IMR-90 (cell line): ENCODE measurements at places on chromosomes 7 and 10. TPM values are rescaled to one million over a fixed set of nuclear protein-coding genes. Genes with fewer than 3 reads are reported as not detected.
A peak's percentile ranks its signal among the peaks of the same experiment; 100 is the strongest.

DNA sequence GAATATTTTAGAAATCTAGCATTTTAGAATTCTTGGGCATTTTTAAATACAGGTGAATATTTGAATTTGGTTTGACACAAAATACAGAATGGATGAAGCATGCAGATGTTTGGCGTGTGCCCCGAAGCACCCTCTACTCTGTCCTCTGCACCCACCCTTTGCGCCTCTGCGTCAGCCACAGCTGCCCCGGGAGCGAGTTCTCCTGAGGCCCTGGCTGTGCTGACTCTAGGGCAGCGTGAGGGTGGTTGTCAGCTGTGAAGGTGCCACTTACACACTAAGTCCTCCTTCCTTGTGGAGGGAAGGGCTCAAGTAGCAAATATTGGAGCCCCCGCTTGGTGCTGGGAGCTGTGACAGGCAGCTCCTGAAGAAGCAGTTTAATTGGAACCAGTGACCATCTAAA is 48.4 kb downstream of the DAGLB start:
- no peak for DNase-seq

GRCh38 chr7:30702200-30702599 is 19.9 kb upstream of the CRHR2 start:
- no peak for DNase-seq

DNA sequence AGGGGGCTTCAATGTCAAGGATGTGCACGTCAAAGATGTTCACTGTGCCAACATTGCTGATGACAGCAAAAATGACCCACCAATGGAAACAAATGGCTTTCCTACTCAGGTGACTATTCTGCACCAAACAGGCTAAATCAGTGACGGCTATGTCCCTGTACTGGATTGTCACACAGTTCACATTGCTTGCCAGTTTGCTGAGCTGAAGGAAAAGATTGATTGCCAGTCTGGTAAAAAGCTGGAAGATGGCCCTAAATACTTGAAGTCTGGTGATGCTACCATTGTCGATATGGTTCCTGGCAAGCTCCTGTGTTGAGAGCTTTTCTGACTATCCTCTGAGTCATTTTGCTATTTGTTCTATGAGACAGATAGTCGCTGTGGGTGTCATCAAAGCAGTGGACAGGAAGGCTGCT is 202.2 kb upstream of the ETV1 start:
- DNase-seq, result peak; percentile 56

DNA sequence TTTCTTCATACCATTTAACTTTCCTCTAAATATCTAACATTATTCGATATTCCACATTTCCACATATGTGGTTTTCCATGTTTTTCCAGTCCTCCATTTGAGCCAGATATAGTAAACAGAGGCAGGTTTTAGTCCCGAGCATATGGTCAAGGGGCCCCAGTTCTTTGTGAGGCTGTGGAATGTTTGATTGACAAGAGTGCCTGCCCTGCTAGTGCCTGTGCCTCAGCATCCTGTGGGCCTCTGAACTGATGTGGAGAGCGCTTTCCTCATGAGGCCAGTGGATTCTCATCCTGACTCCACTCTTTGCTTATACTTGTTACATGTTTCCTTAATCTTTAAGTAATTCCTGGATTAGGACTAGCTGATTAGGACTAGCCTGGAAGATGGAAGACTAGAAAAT is 58.8 kb downstream of the POM121L12 start:
- no peak for DNase-seq

GRCh38 chr10:43079856-43080255 is 3.0 kb downstream of the RET start:
- DNase-seq, result no peak

DNA sequence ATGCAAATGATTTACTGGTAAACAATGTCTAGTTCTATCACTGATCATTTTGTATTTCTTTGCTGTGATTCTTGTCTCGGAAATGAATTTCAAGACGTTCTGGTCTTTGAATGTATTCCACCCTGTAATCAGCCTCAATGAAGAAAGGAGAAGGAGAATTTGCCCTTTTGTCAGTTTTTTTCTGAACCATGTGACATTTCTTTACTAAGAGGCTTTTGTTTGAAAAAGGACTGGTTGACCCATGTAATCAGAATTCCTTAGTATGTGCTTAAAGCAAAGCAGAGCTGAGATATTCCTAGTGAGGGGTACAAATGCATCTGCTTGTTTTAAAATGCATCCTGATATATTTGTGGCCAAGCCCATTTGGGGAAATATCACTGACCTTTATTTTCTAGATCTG is 581.6 kb downstream of the ETV1 start:
- DNase-seq, result no peak

GRCh38 chr10:61950449-61951143 is 49.1 kb downstream of the ARID5B start:
- DNase-seq, result no peak

GRCh38 chr10:112045938-112046337 is 137.6 kb downstream of the GPAM start:
- no peak for DNase-seq

- DNase-seq, result no peak
Observed at GRCh38 chr7:112193915-112194502, 12.2 kb downstream of the DOCK4 start.

GRCh38 chr7:36880108-36880507 is 155.8 kb upstream of the AOAH start:
- no peak for DNase-seq

GRCh38 chr7:23418046-23418445 is 52.2 kb downstream of the IGF2BP3 start:
- DNase-seq, result peak; percentile 66

- DNase-seq, result no peak
Observed at GRCh38 chr10:90872648-90873020, 860 bp downstream of the RPP30 start.

- peak; percentile 78 for DNase-seq
Observed at GRCh38 chr10:34434119-34434594, 380.9 kb downstream of the PARD3 start.

DNA sequence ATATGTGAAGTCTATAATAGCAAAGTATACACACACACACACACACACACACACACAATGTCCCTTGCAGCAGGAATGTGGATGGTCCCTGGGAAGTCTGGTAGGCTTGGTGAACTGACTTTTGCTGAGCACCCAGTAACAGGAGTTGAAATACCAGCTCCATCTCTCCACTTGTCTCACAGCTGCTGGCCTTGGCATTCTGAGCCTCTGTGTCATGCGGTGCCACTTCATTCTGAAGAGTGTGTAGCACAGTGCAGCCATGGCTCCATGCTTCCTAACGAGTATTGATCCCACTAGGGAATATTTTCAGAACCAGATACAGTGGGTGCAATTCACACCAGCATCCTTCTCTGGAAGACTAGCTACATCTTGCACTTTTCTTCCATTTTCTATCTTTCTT is 192.4 kb downstream of the ADARB2 start:
- DNase-seq, result no peak

DNA sequence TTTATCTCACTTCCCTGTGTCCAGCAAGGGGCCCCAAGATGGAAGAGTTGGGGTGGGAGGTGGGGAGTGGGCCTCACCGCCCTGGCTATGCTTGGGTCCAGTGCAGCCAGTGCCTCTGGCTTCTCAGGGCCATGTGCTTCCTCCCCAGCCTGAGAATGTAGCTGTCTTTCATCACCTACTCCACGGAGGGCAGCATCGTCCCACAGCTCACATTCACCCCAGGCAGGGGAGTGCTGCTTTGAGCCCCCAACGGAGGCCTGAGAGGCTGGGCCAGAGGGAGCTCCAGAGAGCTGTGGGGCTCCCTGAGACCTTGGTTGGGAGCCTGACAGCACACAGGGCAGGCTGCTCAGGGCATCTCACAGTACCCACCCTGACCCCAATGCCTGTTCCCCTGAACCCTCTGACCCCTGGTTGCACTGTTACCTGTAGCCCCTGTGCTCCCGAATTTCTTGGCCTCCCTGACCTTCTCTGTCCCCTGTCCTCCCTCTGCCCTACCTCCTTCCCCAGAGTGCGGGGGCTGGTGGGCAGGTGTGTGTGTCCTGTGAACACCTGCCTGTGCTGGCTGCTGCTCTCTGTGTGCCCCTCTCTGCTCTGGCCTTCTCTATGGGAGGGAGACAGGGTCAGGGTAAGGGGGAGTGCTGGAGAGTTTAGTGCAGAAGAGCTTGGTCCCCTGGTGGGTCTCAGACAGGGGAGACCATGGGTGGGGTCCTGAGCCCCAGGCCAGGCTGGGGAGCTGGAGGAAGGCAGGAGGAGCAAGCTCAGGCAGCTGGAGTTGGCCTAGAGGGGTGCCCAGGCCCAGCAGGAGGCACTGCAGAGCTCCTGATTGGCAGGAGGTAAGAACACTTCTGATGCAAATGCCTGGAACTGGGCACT is 19.6 kb upstream of the ZNF488 start:
- peak; percentile 18 for DNase-seq

DNA sequence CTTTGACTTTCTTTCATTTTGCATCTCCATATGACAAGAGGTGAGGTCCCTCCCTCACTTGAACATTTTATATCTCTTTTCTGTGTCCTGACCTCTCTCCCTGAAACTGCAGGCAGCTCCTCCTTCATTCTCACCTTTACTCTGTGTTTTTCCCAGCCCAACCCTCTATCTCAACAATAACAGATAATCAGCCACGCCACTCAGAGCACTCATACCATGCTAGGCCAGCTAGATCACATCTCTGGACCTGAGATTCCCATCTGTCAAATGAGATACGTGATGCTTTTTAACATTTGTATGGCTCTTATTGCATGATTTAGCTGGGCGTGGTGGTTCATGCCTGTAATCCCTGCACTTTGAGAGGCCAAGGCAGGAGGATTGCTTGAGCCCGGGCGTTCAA is 63.1 kb upstream of the PDCD4 start:
- no peak for DNase-seq

GRCh38 chr7:16430133-16430532 is 8.8 kb upstream of the CRPPA start:
- DNase-seq, result peak; percentile 20

- DNase-seq, result peak; percentile 81
Observed at GRCh38 chr10:48439031-48439430, 132.6 kb downstream of the MAPK8 start.

- no peak for DNase-seq
Observed at GRCh38 chr7:121138262-121138933, 149.9 kb downstream of the CPED1 start.

GRCh38 chr7:137282043-137282442 is 61.5 kb downstream of the PTN start:
- DNase-seq, result peak; percentile 74

DNA sequence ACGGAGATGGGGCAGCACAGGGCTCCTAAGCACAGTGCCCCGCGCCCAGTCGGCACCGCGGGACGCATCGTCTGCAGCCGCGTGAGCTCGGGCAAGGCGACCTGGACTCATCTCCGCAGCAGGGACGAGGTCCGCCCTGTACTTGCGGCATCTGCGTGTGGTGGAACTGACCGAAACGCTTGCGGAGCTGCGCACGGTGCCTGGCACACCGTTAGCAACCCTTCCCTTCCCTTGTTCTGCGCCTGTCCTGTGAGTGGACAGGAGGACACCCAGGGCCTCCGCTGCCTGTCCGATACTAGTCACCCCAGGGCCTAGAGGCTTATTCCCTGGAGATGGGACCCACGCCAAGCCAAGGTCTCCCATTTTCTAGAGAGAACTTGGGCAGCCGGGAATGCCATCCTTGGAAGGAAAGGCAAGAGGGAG is 98.5 kb downstream of the WDR11 start:
- DNase-seq, result no peak

Gene TMEM176A
- not detected in 2 replicates for polyA plus RNA-seq

Gene CCL24
- polyA plus RNA-seq, result not detected in 2 replicates

Gene ECHDC3
- 4.3 and 5.0 TPM in 2 replicates for polyA plus RNA-seq

Gene NPC1L1
- 0.03 and 0.07 TPM in 2 replicates for polyA plus RNA-seq

Gene TRPV5
- polyA plus RNA-seq, result not detected in 2 replicates

Gene A1CF
- not detected in 2 replicates for polyA plus RNA-seq
